Activated naive CD4-positive, alpha-beta T cell treated with anti-CD3 and anti-CD28 coated beads for 36 hours (primary cell): ENCODE measurements at places on chromosomes 2 and 18. TPM values are rescaled to one million over a fixed set of nuclear protein-coding genes. Genes with fewer than 3 reads are reported as not detected.
A peak's percentile ranks its signal among the peaks of the same experiment; 100 is the strongest.

The SCN3A gene
- 0.12 TPM for total RNA-seq

The UGT1A9 gene
- not detected for total RNA-seq

The CLEC4F gene
- not detected for total RNA-seq

The NGEF gene
- total RNA-seq, result not detected

The GCG gene
- not detected for total RNA-seq

GRCh38 chr2:234795272-234795920 lies 156.4 kb upstream of the SH3BP4 start:
- no peak overlapping the region for H3K27ac ChIP-seq
- peaks cover 9% of the 10 kb centered on the region for H3K27me3 ChIP-seq
- no peaks in the 10 kb centered on the region for H3K36me3 ChIP-seq
- H3K4me1 ChIP-seq, result no peaks in the 10 kb centered on the region

DNA sequence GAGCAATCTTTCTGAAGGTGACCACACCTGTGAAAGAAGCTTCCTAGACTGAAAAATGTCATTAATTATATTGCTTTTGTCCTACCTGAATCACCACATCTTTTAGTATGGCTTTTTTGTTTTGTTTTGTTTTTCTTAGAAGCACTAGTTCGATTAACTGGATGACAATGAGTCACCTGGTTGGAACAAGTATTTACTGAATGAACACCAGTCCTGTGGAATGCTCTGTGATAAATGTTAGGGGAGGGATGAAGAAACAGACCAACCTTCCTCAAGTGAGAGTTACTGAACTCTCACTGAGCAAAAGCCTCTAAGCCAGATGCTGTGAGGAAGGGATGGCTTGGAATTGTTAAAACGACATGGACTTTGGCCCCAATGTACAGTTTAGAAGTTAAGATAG lies 26.8 kb upstream of the DCC start:
- H3K36me3 ChIP-seq, result no peaks in the 10 kb centered on the region
- no peaks in the 10 kb centered on the region for H3K27me3 ChIP-seq
- no peaks in the 10 kb centered on the region for H3K4me1 ChIP-seq
- DNase-seq, result no peak
- no peak overlapping the region for H3K27ac ChIP-seq

DNA sequence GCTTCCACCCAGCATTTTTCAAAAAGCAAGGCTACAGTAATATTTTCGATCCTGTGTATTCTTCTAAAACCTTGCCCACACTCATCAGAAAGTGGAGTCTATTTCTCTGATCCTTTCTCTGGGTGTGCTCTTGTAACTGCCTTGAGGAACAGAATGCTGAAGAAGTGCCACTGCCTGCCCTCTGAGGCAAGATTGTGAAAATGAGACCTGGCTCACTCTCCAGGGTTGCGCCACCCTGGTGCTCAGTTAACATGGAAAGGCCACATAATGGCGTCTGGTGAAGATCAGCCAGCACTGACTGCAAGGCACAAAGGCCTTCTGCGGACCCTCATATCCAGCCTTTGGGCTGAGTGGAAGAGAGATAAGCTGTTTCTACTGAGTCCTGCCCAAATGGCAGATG lies 11.2 kb upstream of the SH3RF3 start:
- H3K27ac ChIP-seq, result no peak overlapping the region
- peaks cover 11% of the 10 kb centered on the region for H3K4me1 ChIP-seq
- no peaks in the 10 kb centered on the region for H3K27me3 ChIP-seq
- H3K36me3 ChIP-seq, result no peaks in the 10 kb centered on the region

- no peaks in the 10 kb centered on the region for H3K27me3 ChIP-seq
These were observed 15.2 kb downstream of the KCNK3 start for GRCh38 chr2:26707747-26708146.

GRCh38 chr2:128162266-128162665 lies 71.3 kb downstream of the UGGT1 start:
- H3K27me3 ChIP-seq, result no peaks in the 10 kb centered on the region
- no peak overlapping the region for H3K27ac ChIP-seq
- H3K4me3 ChIP-seq, result no peak overlapping the region
- peaks cover 29% of the 10 kb centered on the region for H3K36me3 ChIP-seq

GRCh38 chr2:12452185-12452584 lies 264.6 kb upstream of the TRIB2 start:
- H3K4me1 ChIP-seq, result peaks cover 41% of the 10 kb centered on the region
- H3K4me3 ChIP-seq, result peak overlapping the region; percentile 52
- H3K27me3 ChIP-seq, result no peaks in the 10 kb centered on the region
- no peaks in the 10 kb centered on the region for H3K36me3 ChIP-seq
- H3K27ac ChIP-seq, result no peak overlapping the region

- H3K27me3 ChIP-seq, result peaks cover 10% of the 10 kb centered on the region
- no peak overlapping the region for H3K4me3 ChIP-seq
- no peaks in the 10 kb centered on the region for H3K4me1 ChIP-seq
- no peak overlapping the region for H3K27ac ChIP-seq
- no peaks in the 10 kb centered on the region for H3K36me3 ChIP-seq
- DNase-seq, result no peak
These were observed 30.3 kb downstream of the TNP1 start for GRCh38 chr2:216829533-216829932.

- H3K4me3 ChIP-seq, result no peak overlapping the region
- no peaks in the 10 kb centered on the region for H3K36me3 ChIP-seq
- no peak overlapping the region for H3K27ac ChIP-seq
- H3K27me3 ChIP-seq, result no peaks in the 10 kb centered on the region
- no peaks in the 10 kb centered on the region for H3K4me1 ChIP-seq
These were observed 109.8 kb upstream of the SIX2 start for GRCh38 chr2:45119038-45119437.

- no peak overlapping the region for H3K4me3 ChIP-seq
- H3K36me3 ChIP-seq, result no peaks in the 10 kb centered on the region
- no peaks in the 10 kb centered on the region for H3K4me1 ChIP-seq
These were observed 168.3 kb upstream of the VRK2 start for GRCh38 chr2:57878171-57878865.

- DNase-seq, result peak; percentile 77
- no peaks in the 10 kb centered on the region for H3K27me3 ChIP-seq
- H3K4me1 ChIP-seq, result peaks cover 32% of the 10 kb centered on the region
- no peaks in the 10 kb centered on the region for H3K36me3 ChIP-seq
These were observed 22.4 kb upstream of the CD28 start for GRCh38 chr2:203683932-203684556.

GRCh38 chr2:124805060-124805459 lies 780.0 kb downstream of the CNTNAP5 start:
- H3K4me3 ChIP-seq, result no peak overlapping the region
- H3K27me3 ChIP-seq, result no peaks in the 10 kb centered on the region
- H3K36me3 ChIP-seq, result no peaks in the 10 kb centered on the region
- H3K4me1 ChIP-seq, result no peaks in the 10 kb centered on the region
- H3K27ac ChIP-seq, result no peak overlapping the region
- no peak for DNase-seq

DNA sequence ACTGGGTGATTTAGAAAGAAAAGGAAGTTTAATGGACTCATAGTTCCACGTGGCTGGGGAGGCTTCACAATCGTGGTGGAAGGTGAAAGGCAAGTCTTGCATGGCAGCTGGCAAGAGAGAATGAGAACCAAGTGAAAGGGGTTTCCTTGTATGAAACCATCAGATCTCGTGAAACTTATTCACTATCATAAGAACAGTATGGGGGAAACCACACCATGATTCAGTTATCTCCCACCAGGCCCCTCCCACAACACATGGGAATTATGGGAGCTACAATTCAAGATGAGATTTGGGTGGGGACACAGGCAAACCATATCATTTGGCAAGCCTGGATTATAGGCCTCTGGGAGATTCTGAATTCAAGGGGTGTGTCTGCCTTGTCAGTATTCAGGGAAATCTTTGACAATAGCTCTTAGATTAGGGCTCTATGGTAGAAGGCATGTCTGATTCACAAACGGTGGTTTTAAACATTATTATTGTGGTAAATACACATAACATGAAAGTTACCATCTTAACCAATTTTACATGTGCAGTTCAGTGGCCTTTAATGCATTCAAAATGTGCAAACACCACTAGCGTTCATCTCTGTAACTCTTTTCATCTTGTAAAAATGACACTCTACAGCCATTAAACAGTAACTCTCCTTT lies 15.3 kb upstream of the PLB1 start:
- DNase-seq, result no peak
- H3K27me3 ChIP-seq, result no peaks in the 10 kb centered on the region
- no peak overlapping the region for H3K4me3 ChIP-seq
- H3K4me1 ChIP-seq, result no peaks in the 10 kb centered on the region
- no peaks in the 10 kb centered on the region for H3K36me3 ChIP-seq

DNA sequence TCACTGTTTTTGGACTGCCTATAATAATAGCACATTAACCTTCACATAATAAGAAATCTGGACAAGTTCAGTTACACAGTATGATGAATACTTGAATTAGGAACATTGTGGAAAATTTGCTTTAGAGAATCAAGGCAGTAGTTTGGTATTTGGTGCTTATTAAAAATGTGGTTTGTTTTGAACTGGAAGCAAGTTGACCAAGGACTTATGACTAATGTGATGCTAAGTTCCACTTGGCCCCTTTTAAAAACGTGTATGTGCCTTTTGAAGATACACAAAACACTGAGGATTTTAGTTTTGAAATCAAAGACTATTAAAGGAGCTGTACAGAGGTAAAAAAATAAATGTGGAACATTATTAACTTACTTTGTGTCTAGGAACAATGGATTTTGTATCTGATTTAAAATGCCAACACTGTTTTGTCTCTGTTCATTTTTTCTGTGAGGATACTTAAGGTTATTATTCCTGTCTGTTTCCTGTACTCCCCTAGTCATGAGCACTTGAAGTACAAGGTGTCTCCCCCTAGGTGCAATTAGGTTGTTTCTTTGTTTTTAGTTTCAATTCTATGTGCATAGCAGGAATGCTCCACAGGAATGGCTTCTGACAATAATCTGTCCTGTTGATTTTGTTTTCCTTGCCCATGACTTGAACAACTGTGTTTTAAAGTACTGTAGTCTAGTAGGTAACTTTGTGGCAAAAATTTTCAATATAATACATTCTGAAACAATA lies 49.6 kb upstream of the PTH2R start:
- peaks cover 2% of the 10 kb centered on the region for H3K4me1 ChIP-seq
- no peaks in the 10 kb centered on the region for H3K27me3 ChIP-seq
- H3K4me3 ChIP-seq, result no peak overlapping the region
- DNase-seq, result no peak
- peaks cover 15% of the 10 kb centered on the region for H3K36me3 ChIP-seq
- H3K27ac ChIP-seq, result no peak overlapping the region
